Heart left ventricle (tissue), 16 donors: ENCODE measurements at places on chromosomes 4 and X.

DNA sequence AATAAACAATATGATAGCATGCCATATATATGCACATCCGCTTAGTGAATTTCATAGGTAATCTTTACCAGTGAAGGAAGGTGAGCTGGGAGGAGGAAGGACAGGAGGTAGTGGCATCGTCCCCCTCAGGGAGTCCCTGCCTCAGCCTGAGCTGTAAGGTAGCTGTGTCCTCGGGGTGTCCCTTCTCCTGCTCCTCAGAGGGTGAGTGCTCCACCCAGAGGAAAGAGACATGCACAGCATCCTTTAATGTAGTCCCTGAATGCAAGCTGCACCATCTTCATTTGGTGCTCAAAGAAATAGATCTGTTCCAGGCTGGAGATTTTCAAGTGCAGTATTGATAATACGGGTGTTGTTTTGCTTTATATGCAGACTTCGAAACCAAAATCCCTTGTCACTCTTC lies 330.4 kb upstream of the SFRP2 start:
- no peak for DNase-seq

DNA sequence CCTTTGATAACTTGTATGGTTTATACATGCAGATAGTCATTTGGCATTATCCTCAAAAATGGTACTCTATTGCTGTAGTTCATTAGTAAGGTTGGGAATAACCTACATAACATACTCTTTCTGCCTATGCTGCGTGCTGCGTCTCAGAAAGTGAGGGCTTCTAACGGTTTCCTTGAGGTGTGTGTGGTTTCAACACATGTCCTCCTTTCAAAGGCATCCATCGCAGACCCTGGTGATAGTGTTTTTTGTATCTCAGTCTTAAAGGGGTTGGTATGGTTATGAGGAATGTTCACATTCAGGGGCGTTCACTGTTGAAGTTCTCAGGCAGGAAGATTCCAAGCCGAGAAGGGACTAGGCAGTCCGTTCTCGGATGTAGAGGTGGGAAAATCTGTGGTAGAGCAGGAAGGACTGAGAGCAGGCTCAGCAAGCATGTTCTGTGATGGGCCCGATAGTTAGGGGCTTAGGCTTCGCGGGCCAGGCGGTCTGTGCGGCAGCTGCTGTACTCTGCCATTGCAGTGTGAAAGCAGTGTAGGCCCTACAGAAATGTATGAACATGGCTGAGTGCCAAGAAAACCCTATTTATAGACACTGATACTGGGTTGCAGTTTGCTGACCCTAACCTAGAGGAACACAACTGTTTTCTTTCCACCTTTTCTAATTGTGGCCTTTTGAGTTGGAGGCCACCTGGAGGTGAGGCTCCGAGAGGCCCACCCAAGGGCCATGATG lies 123.2 kb downstream of the GPR143 start:
- DNase-seq, result no peak

DNA sequence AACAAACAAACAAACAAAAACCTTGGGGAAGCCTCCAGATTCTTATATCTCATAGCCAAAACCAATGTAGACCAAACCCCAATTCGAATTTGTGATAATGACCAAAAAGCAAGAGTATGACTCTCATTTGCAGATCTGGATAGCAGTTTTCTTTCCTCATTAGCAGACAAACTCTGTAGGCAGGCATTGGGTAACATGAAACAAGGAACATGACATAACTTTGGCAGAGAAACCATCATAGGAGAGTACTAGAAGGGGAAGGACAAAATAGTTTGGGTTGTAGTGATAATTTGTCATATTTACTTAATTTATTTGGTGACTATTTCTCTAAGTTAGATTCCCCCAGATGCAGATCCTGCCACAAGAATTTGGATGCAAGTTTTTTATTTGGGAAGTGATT lies 187.8 kb downstream of the MID1IP1 start:
- no peak for DNase-seq

DNA sequence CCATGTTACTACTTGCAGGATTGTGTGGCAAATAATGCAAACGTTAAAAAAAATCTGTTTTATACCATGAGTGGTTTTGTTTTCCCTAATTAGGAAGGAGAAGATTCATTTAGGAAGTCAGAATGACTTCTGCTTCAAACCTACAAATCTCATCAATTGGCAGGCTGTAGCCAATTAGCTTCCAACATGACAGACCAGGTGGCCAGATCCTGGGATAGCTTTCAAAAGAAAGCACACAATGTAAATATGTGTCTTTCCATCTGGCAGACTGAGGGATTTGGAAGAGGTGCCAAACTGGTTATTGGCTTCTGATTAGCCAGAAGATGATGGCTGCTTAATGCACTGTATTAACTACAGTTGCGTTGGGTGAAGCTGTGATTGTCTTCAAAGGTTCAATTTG lies 432.8 kb downstream of the ANKRD50 start:
- no peak for DNase-seq

DNA sequence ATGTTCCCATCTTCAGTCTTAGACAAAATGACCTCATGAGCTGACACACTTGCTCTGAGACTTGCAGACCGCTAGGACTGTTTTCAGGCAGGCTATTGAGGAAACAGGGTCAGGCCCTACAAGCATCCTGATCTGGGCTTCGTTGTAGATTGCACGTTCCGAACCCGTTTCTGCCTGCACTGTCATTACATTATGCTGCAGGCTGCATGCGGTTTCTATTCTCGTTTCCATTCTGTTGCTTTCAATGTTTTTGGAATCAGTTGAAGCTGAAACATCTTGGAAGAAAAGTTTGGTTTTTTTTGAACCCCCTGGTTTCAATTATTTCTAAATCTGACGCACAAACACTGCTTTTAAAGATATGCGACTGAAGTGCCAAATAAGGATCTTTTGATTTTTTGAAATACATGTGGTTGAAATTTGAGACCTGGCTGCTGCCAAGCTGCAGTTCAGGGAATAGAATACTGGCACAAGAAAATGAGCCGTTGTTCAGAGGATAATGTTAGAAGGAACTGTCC lies 716.1 kb upstream of the INTU start:
- DNase-seq, result no peak

DNA sequence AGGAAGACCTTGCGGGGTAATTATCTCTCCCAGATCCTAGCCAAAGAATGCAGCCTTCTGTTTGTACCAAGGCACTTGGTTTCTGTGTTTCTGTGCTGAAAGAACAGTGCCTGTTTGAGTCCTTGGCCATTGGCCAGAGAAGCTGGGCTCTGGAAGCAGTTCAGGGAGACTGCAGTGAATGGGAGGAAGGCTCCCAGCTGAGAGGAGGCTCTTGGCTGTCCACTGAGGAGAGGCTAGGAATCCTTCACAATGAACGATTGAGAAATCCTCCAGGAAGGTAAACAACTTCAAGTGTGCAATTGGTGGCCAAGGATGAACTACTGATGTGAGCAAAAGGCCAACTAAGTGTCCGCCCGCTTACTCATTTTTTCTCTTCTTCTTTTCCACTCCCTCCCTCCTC lies 61.3 kb downstream of the HS3ST1 start:
- DNase-seq, result peak; percentile 70

- no peak for DNase-seq
These were observed 106.4 kb upstream of the NWD2 start for GRCh38 chr4:37138019-37138653.

GRCh38 chr4:15469402-15470127 lies at the start of gene CC2D2A:
Gene CC2D2A, plus strand, starts transcription at chr4:15469882. Its CDS starts 6,051 bp downstream, at chr4:15475933.
- DNase-seq, result peak; percentile 22

GRCh38 chr4:98113012-98113411 lies 30.3 kb downstream of the STPG2 start:
- DNase-seq, result no peak

- no peak for DNase-seq
These were observed 381.5 kb upstream of the PRKX start for GRCh38 chrX:4094926-4095325.

DNA sequence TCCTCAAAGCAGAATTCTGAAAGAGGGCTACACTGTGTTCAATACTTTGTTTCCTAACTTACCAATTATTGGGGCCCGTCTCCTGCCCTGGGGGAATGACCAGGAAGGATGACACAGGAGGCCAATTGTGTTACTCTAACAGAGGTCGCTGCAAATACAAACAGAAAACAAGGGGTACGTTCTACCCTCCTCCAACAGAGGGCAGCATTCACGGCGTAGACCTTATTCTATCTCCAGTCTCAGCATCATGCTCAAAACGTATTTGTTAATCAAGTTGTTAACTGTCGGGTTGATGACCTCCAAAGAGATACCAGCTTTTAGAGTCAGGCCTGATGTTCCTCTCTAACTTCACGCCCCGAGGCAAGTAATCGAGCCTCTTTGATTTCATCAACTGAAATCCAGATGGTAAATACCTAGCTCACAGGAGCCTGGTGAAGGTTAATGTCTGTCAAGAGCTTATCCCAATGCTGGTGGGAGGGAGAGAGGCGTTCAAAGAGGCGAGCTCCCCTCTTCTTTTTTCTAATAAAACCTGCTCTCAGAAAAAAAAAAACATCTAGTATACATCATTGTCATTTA lies 181.0 kb upstream of the KCNIP4 start:
- DNase-seq, result no peak

DNA sequence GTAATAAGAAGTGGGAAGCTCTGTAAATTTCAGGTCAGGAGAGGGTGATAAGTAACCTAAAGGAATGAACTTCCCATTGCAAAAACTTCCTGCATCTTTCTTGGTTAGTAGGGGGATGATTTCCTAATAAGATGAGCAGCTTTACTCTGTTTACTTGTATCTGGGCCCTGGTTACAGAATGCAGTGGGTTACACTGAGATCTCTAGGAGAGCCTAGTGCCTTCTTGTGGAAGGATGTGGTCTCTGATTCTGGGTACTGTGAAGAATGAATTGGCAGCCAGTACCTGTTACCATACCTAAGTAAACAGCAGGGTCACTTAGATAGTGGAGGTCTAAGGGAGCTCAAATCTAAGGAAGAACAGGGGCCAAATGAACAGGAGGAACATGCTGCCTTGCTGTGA lies 320.6 kb downstream of the ARHGAP10 start:
- no peak for DNase-seq

- no peak for DNase-seq
These were observed 72.2 kb upstream of the STOX2 start for GRCh38 chr4:183832776-183833450.

DNA sequence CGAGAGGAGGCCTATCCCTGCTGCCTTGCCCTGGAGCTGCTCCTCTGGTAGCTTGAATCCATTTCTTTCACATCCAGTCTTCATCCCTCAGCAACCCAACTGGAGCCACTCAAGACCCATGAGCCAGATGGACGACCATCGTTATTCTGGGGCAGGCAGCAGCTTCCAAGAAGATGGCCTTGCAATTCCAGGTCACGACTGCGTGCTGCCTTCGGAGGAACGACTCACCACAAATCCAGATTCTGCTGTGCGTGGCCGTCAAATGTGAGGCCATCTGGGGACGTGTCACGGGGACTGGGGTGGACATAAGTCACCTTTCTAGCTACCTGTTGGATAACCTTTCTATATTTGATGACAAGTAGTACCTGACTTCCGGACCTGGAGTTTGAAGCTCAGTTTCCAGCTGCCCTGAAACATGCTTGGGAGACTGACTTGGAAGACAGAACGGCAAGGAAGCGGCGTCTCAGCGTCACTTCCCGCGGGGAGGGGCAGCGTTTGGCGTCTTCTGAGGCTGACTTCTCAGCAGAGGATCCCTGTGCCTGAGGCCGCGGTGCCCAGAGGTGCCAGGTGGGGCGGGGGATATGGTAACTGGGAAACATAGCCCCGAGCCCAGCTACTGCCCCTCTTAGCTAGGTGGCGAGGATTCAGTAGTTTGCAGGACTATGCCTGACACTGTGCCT lies 11.7 kb upstream of the TMEM271 start:
- no peak for DNase-seq

DNA sequence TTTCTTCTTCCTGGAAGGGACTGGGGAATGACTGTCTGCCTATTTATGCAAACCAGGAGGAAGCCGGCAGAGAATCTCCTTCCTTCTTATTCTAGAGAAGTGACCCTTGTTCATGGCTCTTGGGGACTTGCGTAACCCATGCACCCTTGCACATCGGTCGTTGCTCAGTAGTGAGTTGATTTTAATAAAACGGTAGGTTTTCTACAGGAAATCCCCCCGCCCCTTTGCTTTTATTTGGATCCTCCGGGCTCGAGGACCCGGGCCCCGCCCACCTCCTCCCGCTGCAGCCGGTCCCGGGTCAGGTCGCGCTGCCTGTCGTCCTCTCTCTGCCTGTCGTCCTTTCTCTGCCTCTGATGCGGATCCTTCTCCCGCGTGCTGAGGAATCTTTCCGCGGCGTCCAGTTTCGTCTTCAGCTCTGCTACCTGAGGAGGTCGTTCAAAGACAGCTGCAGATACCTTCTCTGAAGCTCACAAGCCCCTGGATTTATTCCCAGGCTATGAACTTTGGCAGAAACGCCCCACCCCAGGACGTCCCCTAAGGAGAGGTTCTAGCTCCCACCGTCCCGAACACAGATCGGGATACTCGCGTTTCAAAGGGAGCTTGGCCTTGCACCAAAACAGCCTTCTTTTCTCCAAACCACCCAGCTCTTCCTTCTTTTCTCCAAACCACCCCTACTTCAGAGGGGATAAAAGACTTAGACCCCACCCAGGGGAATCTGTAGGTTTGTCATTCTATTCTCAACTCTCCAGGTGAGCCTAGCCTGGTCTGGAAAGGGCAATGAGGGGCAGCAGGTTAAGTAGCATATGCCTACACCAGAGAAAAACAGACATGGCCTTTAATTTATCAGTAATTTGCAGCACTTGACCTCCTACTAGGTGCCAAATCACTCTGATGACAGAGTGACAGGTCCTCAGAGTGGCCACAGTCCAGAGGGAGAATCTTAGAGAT lies 7.0 kb downstream of the TNIP3 start:
- DNase-seq, result peak; percentile 24

- DNase-seq, result no peak
These were observed 74.7 kb downstream of the CHRNA9 start for GRCh38 chr4:40409835-40410234.

DNA sequence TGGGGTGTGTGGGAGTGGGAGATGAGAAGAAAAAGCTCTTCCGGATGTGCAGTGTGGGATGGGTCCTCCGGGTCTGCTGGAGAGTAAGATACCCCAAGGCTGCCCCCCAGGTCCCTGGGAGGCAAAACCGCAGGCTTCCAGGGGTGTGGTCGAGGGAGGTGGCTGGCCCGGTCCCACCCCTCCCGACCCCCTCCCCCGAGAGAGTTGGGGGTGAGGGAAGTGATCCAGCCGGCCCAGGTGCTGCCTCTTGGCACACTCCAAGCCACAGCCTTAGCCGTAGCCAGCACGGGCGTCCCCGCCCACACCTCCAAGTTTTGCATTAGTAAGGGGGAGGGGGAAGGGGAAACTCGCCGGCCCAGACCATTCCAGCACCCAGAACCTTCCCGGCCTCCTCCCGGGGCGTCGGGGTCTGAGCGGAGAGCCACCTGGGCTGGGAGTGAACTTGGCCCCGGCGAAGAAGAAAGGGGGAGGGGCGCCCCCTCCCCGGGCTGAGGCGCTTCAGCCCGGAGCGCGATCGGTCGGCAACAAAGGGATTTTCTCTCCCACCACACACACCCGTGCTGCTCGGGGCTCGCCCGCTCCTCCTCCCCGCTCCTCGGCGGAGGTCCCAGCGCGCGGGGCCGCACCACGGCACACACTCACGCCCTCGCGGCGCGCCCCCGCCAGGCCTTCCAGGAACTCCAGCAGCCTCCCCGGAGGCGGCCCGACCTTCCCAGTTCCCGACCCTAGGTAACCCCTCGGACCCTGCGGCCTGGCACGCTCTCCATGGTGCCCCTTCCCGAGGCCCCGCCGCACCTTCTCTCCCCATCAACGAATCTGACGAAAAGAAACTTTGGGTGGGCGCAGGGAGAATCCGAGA lies 14.4 kb downstream of the BCOR start:
- no peak for DNase-seq
